ENCODE measurements at places on chromosomes 1 and 21.

DNA sequence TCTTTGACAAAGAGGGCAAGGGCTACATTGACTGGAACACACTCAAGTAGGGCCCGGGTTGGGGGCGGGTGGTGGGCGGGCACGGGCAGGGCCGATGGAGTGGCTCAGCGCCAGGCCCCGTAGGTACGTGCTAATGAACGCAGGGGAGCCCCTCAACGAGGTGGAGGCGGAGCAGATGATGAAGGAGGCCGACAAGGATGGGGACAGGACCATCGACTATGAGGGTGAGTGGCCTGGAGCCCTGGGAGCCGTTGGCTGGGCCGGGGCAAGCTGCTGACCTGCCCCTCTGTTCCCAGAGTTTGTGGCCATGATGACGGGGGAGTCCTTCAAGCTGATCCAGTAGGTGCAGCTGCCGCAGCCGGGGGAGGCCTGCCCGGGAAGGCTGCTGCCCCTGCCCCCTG, 1.8 kb downstream of the CALML6 start:
- DNase-seq = no peak

- DNase-seq = no peak
Measured at GRCh38 chr21:32457962-32458361, 45.5 kb downstream of the EVA1C start.

DNA sequence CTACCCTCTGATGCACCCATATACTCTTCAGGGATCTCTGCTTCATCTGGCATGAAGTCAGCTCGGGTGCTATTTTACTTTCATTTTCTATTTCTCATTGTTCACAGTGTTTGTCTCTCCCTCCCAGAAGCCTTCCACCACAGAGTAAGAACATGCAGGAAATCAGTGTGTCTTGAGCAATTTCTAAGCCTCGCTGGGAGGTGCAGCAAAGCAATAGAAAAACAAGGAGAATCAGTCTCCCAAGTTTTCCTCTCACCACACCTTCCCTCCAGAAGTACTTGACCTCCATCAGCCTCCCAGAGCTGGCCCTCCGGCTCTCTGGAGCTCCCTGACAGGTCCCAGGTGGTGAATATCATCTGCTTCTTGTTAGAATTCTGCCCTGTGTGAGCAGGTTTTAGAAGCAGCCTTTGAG, 594.7 kb upstream of the CAMK1G start:
- DNase-seq = no peak

DNA sequence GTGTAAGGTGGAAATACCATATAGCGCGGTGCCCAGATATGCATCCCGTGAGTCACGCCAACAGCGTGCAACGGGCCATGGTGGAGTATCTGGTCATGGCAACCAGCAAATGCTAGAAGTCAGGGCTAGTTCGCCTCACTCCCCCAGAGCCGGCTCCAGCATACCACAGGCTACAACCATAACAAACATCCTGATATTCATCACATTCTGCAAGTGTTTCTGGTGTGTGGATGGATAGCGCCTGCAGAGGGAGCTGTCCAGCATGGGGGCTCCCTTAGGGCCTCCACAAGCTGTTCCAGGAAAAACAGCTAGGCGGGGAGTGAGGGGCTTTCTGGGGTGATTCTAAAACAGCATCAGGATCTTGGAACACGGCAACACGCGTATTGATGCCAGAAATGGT, 6.8 kb downstream of the C1orf198 start:
- DNase-seq = no peak

- DNase-seq = no peak
Measured at GRCh38 chr1:18723206-18723605, 92.6 kb downstream of the PAX7 start.
